ENCODE measurements at places on chromosomes 13 and 19.
A peak's percentile ranks its signal among the peaks of the same experiment; 100 is the strongest.

DNA sequence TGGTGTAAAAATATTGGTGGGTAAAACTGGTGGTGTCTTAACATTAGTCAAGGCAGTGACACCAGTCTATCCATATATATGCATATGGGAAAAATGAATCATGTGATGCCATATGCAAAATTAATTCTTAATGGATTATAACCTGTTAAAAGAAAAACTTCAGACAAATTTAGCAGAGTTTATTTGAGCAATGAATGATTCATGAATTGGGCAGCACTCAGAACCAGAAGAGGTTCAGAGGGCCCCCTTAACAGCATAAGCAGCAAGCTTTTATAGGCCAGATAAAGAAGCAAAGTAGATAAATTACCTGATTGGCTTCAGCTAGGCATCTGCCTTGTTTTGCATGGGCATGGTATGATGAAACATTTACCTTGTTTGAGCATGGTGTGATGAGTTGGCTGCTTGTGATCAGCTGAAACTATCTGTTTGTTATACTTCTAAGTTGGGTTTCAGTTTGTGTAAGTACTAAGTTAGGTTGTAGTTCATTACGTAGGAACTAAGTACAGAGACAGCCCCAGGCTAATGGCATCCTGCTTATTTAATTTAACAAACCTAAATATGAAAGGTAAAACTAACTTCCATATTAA, 66.6 kb downstream of the DNAJC15 start:
- DNase-seq: no peak

DNA sequence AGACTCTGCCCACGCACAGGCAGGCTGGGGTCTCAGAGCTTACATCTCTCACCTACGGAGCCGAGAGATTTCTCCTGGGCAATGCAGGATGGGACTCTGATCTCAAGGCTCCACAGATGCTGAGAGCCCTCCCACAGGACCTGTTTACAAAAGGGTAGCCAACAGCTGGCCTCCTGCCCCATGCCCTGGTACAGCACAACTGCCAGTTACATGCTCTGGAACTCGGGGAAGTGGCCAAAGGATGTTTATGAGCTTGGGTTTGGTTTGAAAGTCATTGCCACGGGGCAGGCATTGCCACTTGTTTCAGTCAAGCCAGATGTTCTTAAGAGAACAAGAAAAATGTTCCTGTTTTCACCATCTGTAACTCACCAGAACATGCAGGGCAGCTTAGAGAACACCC, 3.5 kb downstream of the DHRS12 start:
- DNase-seq: peak; percentile 13

DNA sequence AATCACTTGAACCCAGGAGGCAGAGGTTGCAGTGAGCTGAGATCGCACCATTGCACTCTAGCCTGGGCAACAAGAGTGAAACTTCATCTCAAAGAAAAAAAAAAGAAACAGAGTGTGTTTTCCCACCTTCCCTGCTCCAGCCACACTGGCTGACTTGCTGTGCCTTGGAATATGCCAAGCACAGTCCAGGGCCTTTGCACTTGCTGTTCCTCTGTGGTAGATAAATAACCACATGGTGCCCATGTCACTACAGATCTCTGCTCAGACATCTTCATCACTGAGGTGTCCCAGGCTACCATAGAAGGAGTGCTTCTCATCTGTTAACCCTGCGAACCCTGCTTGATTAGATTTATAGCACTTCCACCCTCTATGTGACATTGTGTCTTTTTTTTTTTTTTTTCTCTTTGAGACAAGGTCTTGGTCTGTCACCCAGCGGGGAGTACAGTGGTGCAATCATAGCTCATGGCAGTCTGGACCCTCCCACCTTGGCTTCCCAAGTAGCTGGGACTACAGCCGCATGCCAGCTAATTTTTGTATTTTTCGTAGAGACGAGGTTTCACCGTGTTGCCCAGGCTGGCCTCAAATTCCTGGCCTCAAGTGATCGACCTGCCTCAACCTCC, 10.4 kb downstream of the SMARCA4 start:
- no peak for DNase-seq

DNA sequence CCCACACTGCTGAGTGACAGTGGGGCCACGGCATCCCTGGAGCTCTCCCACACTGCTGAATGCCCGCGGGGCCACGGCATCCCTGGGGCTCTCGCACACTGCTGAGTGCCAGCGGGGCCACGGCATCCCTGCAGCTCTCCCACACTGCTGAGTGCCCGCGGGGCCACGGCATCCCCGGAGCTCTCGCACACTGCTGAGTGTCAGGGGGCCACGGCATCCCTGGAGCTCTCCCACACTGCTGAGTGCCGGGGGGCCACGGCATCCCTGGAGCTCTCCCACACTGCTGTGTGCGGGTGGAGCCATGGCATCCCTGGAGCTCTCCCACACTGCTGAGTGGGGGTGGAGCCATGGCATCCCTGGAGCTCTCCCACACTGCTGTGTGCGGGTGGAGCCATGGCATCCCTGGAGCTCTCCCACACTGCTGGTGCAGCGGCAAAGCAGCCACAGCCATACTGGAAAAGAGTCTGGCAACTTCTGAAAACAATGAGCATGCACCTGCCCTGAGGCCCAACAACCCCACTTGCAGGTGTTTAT, 8.6 kb downstream of the TUBGCP3 start:
- DNase-seq: no peak

DNA sequence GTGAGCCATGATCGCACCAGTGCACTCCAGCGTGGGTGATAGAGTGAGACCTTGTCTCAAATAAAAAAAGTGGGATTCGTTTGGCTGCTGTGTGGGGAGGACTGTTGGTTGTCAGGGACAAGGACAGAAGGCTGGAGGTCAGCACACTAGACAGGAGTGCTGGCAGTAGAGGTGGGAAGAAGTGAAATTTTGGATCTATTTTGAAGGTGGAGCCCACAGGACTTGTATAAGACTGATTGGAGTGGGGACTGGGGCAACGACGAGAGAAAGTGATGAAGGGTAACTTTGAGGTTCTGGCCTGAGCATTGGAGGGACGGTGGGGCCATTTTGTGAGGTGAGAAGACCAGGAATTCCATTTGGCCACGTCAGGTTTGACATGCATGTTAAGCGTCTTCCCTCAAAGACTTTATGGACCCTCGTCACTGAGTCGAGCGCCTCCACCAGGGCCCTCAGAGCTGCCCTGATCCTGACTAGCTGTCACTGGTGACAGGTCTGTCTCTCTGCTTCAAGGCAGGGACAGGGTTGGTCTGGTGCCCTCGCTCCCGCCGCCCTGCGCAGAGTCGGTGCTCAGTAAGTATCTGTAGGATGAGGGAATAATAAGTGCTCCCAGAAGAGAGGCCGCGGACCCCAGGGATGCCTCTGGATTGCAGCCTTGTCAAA, 673 bp downstream of the CTU1 start:
- DNase-seq: no peak

- no peak for DNase-seq
Observed at GRCh38 chr13:113883314-113883811, 19.5 kb upstream of the GAS6 start.

DNA sequence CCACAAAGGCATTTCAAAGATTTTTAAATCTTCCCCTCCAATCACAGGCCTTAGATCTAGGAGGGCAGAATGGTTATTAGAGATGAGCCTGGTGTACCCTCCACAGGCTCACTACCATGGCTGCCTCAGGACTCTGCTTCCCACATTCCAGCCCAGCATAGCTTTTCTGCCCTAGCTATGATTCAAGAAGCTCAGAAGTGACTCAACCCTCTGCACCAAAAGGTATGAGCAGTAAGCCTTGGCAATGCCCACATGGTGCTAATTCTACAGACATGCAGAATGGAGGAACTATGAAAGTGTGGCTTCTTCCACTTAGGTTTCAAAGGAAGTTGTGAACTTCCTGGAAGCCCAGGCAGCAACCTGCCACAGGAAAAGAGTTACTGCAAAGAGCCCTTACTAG, 786.2 kb downstream of the SLITRK6 start:
- DNase-seq: no peak

DNA sequence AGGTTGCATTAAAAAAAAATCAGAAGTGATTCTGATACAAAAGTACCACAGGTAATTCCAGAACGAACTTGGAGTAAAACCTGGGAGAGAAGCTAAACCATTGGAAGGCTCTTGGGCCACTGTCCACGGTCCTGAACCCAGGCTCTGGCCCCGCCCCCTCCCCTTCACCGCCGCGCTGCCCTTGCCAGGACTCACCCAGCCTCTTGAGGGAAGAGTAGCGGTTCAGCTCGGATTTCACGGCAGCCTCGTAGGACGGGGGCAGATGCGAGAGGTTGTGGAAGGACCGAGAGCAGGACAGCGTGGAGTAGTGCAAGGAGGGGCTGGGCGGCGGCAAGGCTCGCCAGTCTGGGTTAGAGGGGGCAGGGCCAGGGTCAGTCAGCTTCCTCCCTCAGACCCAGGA, 5.7 kb downstream of the SHISA7 start:
- no peak for DNase-seq

GRCh38 chr13:110065780-110066179, 241.2 kb downstream of the COL4A1 start:
- DNase-seq: no peak

- DNase-seq: no peak
Observed at GRCh38 chr13:39451860-39452301, 151.1 kb downstream of the LHFPL6 start.

DNA sequence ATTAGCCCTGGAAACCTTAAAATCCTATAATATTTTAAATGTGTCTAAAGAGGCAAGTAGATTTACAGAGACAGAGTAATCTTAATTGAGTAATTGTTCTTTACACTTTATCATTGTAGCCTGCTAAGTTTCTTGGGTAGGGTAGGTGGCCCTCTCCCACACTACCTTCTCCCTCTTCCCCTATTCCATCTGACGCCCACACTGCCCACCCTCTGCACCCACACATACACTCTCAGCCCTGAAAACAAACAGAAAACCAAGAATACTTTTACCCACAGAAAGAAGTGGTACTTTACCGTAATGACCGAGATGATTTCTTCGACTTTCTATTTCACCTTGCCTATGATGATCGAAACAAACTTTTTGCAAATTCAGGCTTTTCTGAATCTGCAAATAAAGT, 320.4 kb upstream of the OBI1 start:
- no peak for DNase-seq

GRCh38 chr19:7846155-7846646, 16.2 kb downstream of the EVI5L start:
- DNase-seq: no peak
